ENCODE measurements at places on chromosomes 6 and 20.

- no peak for DNase-seq
These were observed 76.3 kb downstream of the BTBD3 start for GRCh38 chr20:11993886-11994461.

GRCh38 chr6:41548098-41548840 is 2.1 kb downstream of the FOXP4 start:
- no peak for DNase-seq

GRCh38 chr20:47968541-47969310 is 183.4 kb upstream of the SULF2 start:
- DNase-seq: no peak

GRCh38 chr20:47352332-47353238 is 3.9 kb downstream of the ZMYND8 start:
- no peak for DNase-seq

DNA sequence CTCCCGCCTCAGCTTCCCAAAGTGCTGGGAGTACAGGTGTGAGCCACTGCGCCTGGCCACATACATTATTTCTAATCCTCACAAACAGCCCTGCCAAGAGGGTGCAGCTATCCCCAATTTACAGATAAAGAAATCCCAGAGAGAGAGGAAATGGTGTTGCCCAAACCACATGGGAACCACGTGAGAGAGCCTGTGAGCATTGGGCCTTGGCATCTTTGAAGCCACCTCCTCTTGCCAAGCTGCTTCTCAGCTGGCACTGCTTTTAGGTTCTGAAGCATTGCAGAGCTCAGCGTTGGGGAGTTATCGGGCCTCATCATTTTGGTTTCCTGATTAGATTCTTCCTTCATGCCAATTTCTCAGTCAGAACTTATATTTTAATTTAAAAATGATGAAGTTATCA is 80.3 kb downstream of the CTNNBL1 start:
- DNase-seq: no peak

DNA sequence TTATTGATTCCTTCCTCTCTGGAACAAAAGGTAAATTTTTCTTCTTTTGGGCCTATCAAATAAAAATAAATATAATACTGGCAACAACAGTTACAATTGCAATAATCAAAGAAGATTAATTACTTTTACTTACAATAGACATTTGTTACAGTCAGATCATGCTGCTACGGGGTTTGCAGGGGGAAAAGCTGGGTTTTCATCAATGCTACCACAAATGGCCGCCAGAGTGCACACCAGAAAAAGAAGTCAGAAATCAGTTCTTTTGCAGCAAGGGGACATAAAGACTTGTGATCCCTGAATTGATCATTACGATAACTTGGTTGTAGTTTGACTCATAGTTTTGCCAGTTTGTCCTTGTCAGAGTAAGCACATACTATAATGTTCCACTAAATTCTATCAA is 714.5 kb upstream of the EYS start:
- no peak for DNase-seq

- DNase-seq: no peak
These were observed 1215.6 kb upstream of the MAP3K7 start for GRCh38 chr6:91802431-91802830.

DNA sequence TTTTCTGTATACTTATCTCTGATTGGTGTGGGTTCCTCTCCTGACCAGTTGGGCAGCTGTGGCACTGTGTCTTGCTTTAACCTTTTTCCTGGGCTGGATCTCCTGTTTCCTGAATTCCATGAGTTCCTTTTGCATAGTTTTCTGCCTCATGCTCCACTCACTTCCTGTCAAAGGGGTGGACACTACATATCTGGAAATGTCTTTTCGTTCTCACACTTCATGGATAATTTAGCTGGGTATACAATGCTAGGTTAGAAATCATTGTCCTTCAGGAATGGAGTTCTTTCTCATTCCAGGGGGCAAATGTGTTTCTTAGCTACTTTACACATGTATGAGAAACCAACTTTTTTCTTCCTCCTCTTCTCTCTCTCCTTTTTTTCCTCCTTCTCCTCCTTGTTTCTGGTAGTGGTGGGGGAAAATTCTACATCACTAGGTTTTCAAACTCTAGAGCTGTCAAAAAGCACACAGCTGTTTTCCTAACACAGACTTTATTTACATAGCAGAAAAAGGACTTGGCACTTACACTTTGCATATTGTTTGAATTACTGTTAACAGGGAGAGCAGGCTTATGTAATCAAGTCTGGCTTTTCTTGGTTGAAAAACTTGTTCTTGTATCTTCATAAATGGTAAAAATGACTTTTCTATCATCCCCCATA is 9.0 kb upstream of the DDX27 start:
- DNase-seq: no peak

GRCh38 chr20:58650181-58650775 is 805 bp upstream of the STX16 start:
- peak; percentile 54 for DNase-seq

DNA sequence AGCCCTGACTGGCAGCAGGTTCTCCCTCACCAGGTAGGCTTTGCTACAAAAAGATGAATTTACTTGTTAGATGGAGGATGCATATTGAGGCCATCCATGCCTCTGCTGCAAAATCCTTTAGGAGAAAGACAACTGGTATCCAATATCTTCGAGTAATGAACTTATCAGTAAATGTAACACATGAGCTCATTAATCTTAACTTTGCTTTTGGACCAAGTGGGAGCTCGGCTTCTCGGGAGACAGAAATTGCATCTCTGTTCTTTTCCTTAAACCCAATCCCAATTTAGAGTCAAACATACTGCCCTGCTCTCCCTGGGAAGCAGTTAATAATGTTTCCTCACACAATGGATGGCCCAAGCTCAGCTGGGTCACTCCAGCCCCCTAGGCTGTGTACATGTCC is 330.5 kb downstream of the ZFAND3 start:
- no peak for DNase-seq

DNA sequence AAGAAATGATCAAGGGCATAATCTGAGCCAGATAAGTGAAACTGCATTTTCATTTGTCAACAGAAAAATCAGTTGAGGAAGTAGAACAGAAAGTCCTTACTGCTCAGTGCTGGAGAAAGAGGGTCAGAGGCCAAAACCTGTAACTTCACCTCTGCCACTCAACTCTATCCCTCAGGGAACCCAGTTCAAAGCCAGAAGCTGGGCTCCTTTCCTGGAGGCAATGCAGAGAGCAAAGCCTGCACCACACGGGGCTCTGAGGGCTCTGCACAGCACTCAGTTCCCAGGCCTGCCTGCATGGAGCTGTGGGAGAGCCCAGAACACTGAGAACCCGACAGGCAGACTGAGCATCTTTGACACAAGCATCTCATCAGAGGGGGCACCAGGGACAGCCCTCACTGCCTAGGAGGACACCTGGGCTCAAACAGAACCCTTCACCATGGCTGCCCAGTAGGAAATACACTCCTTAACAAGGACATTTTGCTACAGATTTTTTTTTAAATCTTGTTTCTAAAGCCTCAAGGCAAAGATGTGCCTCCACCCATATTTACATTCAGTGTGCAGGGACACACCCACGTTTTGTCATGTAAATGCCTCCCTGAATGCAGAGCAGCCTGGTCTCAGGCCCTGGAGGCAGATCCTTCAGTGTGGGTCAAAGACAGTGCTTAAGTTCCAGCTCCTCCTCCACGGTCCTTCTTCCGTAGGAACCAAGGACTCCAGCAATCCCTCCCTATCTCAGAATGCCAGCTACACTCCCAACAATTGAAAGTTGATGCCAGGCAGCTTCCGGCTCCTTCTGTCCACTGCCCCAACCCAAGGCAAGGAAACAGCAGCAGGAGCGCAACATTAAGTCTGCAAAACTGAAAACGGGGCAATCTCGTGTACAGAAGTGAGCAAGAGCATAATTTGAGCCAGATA is 6.6 kb downstream of the RNASET2 start:
- peak; percentile 46 for DNase-seq

- no peak for DNase-seq
These were observed 521 bp upstream of the RAD21L1 start for GRCh38 chr20:1225263-1225782.

DNA sequence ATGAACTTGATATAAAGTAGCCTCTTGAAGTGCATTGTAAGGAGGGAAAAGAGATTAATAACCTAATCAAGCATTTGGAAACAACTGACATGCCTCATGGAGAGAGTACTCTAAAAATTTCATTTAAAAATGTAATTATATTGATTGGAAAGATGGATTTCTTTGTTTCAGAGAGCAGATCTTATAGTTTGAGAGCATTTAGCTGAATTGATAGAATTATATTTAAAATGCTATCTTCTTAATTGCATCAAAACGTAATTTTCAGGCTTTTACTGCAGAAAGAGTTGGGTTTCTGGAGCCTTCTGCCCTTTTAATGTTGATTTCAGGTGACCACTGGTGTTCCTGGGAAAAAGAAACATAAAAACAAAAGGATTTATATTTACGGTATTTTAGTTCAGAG is 130.6 kb downstream of the EDN3 start:
- no peak for DNase-seq

- DNase-seq: no peak
These were observed 55.6 kb downstream of the PRR18 start for GRCh38 chr6:166252601-166253000.

GRCh38 chr6:37056112-37056403 is 50.6 kb downstream of the FGD2 start:
- DNase-seq: no peak

DNA sequence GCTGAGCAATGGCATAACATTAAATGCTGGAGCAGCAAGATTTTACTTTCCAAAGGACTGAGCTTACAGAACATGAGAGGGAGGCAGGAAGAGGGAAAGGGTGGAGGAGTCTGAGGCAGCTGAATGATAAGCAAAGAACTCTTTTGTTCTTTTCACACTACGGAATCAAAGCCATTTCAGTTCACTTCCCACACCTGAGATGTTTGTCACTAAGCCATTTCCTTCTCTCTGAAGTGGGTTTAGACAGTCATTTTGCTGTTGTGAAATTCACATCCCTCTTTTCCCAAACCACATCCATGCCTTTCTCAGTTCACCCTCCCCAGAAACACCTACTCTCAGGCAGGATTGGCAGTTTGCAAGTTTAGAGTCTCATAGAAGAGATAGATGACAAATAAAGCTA is 267.9 kb downstream of the ADGRG6 start:
- DNase-seq: no peak

GRCh38 chr6:85580878-85581267 is 12.8 kb downstream of the SNX14 start:
- no peak for DNase-seq
